Kidney (tissue), 22 donors: ENCODE measurements at places on chromosomes 5 and 9.

DNA sequence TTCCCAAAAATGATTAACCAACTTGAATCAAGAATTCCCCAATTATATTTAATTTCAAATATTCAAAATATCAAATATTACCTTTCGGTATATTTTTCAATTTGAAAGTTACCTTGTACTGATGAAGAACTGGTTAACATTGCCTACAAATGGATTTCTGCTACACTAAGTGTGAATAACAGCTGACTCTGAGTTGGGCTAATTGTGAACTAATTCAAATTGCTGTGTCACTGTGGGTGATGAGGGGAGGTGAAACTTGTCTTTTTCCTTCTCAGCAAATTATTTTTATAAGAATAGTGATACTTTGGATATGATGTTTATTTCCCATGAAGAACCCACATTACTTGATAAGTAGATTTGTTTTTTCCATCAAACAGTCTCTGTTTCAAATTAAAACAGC lies 103.4 kb upstream of the RPS23 start:
- DNase-seq: no peak

- no peak for DNase-seq
Measured at GRCh38 chr9:75132244-75132643, 43.9 kb downstream of the OSTF1 start.

DNA sequence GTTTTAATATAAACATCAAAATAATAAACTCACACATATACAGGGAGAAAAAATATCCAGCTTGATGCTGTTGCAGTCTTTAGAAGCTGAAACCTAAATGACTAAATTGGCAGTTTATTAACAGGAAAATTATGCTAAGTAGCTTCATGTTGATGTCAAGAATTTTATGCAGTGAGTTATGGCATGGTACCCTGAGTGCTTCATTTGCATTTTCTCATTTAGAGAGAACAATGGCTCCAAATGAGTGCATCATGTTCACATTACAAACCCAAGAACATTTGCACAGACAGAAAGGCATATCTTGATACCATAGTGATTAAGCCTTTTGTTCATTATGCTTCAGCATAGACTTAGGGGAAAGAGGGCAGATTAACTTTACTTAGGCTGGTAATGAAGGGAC lies 102.9 kb upstream of the FSTL4 start:
- DNase-seq: no peak

DNA sequence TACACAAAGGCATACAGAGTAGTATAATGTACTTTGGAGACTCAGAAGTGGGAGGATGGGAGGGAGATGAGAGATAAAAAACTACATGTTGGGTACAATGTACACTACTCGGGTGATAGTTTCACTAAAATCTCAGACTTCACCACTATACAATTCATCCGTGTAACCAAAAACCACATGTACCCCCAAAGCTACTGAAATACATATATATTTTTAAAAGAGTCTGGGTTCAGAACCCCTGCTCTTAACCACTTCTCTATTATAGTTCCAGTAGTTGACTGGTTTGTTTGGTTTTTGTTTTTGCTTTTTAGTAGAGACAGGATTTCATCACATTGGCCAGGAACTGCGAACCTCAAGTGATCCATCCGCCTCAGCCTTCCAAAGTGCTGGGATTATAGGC lies 22.6 kb downstream of the SGTB start:
- no peak for DNase-seq

DNA sequence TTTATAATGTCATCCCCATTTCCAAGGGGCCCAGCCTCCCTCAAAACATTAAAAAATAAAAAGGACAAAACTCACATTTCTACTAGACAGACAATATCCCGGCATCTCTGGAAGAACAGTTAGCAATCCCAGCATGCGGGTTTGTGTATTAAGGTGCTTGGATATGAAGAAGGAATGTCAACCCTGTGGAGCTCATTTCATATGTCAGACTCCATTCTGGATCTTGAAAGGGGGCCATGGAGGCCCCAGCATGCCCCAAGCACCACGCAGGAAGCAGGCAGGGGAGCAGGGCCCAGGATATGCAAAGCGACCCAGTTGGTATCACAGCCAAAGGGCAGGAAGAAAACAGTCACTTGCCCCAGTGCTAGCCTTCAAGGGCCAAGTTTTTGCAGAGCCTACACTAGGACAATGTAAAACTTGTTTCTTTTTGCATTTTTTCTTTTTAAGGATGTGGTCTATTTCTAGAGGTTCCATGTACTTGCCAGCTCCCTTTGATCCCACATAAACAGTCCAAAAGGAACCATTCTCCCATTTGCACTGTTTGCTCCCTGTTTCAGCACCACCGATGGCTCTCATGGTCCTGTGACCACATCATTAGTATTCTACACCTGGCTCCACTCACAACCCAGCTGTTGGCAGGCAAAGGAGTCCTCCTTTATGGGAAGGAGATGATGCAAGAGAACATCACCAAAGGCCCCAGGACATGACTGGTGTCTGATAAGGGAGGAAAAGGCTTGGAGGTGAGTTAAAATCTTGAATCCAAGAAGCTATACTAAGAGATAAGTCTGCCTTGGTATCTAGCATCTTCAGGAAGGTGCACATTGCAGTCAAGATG lies 58.3 kb downstream of the FGF1 start:
- DNase-seq: no peak
